Neural crest cell (in vitro differentiated cells): ENCODE measurements at places on chromosomes 1 and 21. TPM values are rescaled to one million over a fixed set of nuclear protein-coding genes. Genes with fewer than 3 reads are reported as not detected.

- peak; percentile 31 for DNase-seq
Observed at GRCh38 chr1:160219062-160219929, 14.1 kb downstream of the PEA15 start.

GRCh38 chr1:55819011-55819410 lies 603.8 kb upstream of the USP24 start:
- DNase-seq = no peak

DNA sequence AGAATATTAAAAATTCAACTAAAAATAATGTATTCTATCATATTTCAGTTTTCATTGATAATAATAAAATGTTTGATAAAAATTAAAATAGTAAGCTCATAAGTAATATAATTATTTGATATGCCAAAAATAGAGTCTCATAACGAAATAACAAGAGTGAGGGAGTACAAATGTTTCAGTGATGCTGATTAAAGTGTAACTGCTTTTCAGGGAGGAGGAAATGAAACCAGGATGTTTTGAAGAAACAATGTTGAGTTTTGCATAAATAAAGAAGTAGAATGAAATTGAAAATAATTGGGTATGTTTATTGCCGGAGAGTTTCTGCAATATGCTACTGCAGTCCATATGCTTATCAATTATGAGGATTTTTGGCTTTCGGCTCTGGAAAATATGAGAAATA lies 1159.8 kb upstream of the ADGRL2 start:
- no peak for DNase-seq

- peak; percentile 78 for DNase-seq
Observed at GRCh38 chr1:39609618-39610331, 29.7 kb downstream of the HEYL start.

DNA sequence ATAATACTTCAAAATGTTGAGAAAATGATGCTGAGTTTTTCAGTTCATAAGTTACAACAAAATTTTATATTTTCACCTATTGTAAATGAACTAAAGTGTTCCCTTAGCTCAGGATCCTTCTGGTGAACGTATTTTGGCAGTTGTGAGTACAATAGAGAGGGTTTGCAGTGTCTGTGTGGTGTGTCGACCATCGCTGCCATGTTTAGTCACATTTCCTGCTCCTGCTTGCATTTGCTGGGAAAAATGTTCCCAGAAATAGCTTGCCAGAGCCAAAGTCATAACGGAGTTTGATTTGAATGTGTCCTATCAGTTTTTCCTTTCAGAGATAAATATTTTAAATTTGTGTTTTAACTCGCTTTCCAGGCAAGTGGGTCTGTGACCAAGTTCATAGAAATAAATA lies 117.1 kb upstream of the COL6A1 start:
- DNase-seq = no peak

- no peak for DNase-seq
Observed at GRCh38 chr1:24362982-24363614, 43.9 kb downstream of the GRHL3 start.

GRCh38 chr1:26059906-26060305 lies 7.5 kb downstream of the TRIM63 start:
- no peak for DNase-seq

- no peak for DNase-seq
Observed at GRCh38 chr21:28200726-28201125, 792.0 kb downstream of the LTN1 start.

- DNase-seq = no peak
Observed at GRCh38 chr1:53730224-53730865, 8.6 kb downstream of the GLIS1 start.

DNA sequence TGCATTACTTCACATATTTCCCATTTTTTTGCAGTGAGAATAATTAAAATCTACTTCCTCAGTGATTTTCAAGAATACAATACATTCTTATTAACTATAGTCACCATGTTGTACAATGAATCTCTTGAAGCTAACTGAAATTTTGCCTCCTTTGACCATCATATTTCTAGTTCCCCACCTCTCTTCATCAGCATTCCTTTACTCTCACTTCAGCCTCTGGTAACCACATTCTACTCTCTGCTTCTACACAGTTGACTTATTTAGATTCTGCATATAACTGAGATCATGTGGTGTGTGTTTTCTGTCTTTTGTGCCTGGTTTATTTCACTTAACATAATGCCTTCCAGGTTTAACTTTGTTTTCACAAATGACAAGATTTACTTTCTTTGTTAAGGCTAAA lies 304.4 kb upstream of the LYPLAL1 start:
- no peak for DNase-seq

DNA sequence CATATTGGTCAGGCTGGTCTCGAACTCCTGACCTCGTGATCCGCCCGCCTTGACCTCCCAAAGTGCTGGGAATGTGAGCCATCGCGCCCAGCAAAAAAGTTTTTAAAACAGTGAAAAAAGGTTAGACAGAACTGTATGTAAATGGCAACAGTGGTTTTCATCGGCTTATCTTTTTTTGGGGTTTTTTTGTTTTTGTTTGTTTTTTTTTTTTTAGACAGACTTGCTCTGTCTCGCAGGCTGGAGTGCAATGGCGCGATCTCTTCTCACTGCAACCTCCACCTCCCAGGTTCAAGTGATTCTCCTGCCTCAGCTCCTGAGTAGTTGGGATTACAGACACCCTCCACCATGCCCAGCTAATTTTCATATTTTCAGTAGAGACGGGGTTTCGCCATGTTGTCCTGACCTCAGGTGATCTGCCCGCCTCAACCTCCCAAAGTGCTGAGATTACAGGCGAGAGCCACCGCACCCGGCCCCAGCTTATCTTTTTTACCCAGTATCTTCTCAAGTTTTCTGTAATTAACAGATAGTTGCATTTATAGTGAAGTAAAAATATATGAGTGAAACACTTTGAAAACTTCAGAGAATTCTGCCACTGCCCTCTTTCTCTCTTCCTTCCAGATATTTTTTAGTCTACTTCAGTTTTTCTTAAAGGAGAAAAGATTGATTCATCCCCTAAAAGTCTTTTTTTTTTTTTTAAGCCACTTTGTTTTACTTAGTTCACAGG lies 13.1 kb downstream of the TIMM17A start:
- no peak for DNase-seq

DNA sequence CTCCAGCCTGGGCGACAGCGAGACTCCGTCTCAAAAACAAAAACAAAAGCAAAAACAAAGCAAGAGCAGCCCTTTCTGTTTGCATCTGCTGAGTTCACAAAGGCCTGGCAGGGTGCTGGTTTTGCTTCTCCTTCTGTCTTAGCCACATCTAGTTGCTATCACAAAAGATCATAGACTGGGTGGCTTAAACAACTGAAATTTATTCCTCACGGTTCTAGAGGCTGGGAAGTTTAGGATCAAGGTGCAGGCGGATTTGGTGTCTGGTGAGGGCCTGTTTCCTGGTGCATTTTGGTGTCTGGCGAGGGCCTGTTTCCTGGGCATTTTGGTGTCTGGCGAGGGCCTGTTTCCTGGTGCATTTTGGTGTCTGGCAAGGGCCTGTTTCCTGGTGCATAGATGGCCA lies 471.3 kb downstream of the CAMTA1 start:
- DNase-seq = no peak

DNA sequence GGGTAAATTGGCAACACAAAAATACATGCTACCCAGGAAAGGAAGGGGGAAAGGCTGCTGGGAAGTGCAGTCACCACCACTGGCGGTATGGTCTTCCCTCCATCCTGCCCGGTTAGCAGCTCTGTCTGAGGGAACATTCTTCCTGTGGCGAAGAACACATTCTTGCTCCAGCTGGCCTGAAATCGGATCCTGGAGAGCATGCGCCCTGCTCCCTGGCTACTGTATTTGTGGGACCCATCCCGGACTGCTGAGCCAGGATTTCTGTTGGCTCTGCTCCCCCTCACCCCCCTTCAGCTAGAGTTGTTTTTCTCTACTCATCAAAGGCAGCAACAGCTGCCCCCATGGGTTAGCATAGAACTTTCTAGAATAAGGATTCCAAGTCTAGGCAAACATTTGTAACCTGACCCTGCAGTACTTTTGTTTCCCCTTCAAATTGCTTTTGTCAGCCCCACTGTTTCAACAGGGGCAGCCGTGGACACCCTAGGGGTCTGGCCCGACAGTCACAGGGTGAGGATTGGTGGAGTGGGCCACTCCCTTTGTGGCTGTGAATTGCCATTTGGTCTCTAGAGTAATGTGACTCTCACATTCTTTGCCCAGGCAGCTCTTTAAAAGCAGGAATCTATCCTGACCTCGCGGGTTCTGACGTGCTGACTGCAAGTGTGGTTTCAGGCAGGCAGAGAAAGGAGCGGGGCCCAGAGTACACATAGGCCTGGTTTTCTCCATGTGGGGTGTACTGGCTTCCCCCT lies 157.7 kb downstream of the TOMM20 start:
- no peak for DNase-seq

DNA sequence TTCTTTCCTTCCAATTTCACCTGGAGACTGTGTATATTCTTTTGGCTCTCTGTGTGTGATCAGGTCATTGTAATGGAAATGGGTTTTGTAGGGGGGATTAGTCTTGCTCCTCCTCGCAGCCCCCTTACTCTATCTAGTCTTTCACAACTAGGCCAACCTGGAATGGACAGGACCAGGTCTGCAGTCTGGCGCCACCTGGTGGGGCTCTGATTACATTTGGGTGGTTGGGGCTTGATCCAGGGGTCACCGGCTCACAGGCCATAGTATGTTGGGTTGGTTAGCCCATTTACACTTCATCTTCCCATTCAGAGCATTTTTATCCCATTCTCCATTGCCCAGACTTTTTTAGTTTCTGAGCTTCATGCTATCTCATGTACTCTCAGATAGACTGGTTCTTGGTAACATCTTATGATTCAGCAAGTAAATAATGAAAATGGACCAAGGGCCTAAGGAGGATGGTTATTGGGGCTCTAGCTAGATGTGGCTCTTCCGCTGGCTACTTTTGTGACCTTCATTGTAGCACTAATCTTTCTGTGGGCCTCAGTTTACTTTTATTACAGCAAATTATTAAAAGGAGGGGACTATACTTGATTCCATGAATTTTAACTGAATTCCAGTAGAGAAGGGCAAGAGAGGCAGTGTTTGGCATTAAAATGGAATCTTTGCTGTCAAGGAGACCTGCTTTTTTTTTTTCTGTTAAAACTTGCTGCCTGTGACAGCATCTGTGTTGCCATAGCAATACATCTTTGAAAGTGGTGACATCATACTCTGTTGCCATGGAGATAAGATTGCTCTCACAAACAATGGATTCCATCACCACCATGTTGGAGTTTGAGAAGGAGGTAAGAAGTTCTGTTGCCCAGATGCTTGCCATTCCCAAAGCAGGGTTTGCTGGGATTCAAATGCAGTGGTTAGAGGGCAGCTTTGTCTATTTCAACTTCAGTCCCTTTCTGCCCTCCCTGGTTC lies 150.1 kb downstream of the PLXNA2 start:
- peak; percentile 72 for DNase-seq

DNA sequence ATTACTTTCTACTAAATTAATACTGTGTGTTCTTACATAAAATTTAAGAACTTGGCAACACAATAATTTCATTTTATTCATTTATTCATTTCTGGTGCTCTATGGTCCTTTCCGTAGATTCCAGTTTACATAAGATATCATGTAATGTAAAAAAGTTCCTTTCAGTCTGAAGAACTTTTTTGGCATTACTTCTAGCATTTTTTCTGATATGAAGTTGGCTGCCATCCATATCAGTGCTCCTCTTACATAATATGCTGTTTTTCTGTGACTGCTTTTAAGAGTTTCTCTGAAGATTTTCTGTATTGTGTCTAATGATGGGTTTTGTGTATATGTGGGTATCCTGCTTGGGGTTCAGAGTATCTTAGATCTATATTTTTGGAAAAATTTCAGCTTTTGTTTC lies 34.8 kb downstream of the LIN9 start:
- no peak for DNase-seq

GRCh38 chr1:184826001-184826400 lies 71.3 kb upstream of the EDEM3 start:
- DNase-seq = no peak

DNA sequence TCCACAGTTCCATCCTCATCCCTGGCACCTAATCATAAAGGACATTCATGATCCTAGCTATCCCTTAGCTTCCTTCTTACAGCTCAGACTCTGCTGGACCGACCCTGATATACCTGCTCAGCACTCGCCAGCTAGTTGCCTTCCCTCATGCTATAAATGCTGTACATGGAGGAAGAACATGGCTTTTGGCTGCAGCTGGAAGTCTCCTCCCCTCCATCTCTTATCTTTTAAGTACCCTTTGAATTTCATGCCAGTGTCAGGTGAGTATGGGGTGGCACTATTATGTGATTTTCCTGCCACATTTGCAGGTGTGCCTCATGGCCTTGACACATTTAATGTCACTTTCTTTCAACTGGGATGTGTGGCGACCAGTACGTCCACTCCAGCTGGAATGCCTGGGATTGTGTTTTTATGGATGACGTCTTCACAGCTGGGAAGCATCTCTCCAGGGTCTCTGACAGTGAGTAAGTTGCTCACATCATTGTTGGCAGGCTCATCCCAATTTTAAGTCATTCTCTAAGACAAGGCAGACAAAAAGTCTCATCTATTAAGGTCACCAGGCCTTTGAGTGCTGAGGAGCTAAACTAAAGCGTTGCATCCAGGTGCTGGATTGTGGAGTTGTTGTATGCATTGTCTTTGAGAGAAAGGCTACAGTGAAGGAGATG lies 43.4 kb downstream of the RUNX1 start:
- DNase-seq = no peak

- DNase-seq = no peak
Observed at GRCh38 chr1:119040906-119041305, 52.8 kb upstream of the TBX15 start.

DNA sequence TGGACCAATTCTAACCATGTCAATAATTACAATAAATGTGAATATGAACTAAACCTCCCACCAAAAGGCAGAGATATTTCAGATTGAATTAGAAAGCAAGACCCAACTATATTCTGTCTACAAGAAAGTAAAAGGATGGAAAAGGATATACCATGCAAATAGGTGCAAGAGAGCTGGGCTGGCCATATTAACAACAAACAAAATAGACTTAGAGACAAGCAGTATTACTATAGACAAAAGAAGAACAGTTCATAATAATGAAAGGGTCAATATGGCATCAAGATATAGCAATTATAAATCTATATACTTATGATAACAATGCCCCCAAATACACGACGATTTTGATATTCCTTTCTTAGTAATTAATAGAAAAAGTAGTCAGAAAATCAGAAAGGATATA lies 67.3 kb upstream of the IFFO2 start:
- DNase-seq = no peak

DNA sequence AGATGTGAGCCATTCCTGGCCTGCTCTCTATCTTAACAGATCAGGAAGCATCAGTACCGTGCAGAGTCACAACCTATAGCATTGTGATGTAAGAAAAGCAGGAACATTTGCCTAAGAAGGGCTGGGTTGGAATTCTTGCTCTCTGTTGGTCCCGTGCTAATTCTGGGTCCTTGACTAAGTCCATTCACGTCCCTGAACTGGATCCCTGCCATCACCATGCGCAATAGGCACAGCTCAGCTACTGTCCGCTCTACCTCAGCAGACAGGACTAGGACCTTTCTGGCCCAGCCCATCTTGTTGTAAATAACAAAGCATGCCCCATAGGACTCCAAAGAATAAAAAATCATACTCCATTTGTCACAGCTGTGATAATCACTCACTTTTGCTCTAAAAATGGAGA lies 175.0 kb downstream of the RGS7 start:
- DNase-seq = no peak

The PPM1J gene
- 1.1 and 1.4 TPM in 2 replicates for total RNA-seq

The PLEKHA6 gene
- total RNA-seq = 4.0 and 4.5 TPM in 2 replicates

The FBLIM1 gene
- total RNA-seq = 6.2 and 7.9 TPM in 2 replicates

The E2F2 gene
- 23.5 and 23.7 TPM in 2 replicates for total RNA-seq

The ITLN1 gene
- not detected in 2 replicates for total RNA-seq

The NBPF12 gene
- 12.4 and 13.7 TPM in 2 replicates for total RNA-seq

The CACYBP gene
- 172 and 173 TPM in 2 replicates for total RNA-seq

The PROK1 gene
- not detected in 2 replicates for total RNA-seq

The NOS1AP gene
- 7.0 and 7.1 TPM in 2 replicates for total RNA-seq

The DNAJC28 gene
- total RNA-seq = 2.4 and 2.7 TPM in 2 replicates

The RCSD1 gene
- total RNA-seq = 2.3 and 3.0 TPM in 2 replicates
